ENCODE measurements at places on chromosomes 1 and 21. TPM values are rescaled to one million over a fixed set of nuclear protein-coding genes. Genes with fewer than 3 reads are reported as not detected.
A peak's percentile ranks its signal among the peaks of the same experiment; 100 is the strongest.

Gene SLC30A10
- total RNA-seq = not detected

DNA sequence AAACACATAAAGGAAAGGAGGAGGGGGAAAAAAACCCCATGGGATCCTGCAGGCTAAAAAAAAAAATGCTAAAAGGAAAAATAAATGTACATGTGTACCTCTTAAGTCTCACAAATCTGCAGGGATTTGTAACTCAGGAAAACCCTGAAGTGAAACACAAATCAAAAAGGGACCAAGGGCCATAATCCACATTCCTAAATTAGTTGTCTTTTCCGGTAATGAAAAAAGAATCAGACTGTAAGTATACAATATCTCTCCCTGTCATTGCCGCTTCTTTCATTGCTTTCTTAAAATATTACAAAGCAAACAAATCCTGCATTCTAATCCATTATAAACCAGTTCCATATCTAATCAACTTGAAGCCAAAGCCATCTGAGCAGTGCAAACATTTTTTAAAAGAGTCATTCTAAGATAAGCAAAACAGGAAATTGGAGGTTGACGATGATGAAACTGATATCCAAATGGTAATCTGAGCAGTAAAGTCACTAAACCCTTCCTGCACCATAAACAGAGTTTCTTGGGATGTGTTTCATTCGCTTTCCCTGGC, 58.7 kb upstream of the SIM2 start:
- no peaks in the 10 kb centered on the region for H3K27me3 ChIP-seq
- no peaks in the 10 kb centered on the region for H3K4me1 ChIP-seq
- no peak overlapping the region for H3K4me3 ChIP-seq
- no peak for DNase-seq

- DNase-seq = no peak
- no peaks in the 10 kb centered on the region for H3K36me3 ChIP-seq
- 0 out of 2 replicates have a peak, but pooled peaks cover 3% of the 10 kb centered on the region for H3K27me3 ChIP-seq
- H3K4me1 ChIP-seq = no peaks in the 10 kb centered on the region
These were observed 74.3 kb downstream of the FCRL5 start for GRCh38 chr1:157478030-157478429.

DNA sequence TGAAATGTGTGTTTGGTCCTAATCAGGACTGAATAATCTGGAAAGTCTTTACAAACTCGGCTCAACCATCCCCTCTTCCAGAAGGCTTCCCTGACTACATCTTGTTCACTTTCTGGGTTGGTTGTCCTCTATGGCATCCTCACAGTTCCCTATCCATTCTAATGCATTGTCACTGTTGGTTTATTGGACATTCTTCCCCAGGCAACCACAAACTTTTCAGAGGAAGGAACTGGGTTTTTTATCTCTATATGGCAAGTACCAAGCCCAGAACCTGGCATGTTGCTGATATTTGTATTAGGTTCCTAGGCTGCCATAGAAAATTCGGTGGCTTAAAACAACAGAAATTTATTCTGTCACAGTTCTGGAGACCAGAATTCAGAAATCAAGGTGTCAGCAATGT, 363.5 kb upstream of the ST6GALNAC5 start:
- no peak overlapping the region for H3K27ac ChIP-seq
- no peaks in the 10 kb centered on the region for H3K4me1 ChIP-seq
- H3K27me3 ChIP-seq = no peaks in the 10 kb centered on the region
- DNase-seq = no peak
- no peaks in the 10 kb centered on the region for H3K36me3 ChIP-seq

- no peak for DNase-seq
- no peaks in the 10 kb centered on the region for H3K27me3 ChIP-seq
- H3K4me1 ChIP-seq = peaks cover 13% of the 10 kb centered on the region
- H3K4me3 ChIP-seq = no peak overlapping the region
- no peaks in the 10 kb centered on the region for H3K36me3 ChIP-seq
These were observed 49.6 kb downstream of the HSF2BP start for GRCh38 chr21:43609501-43610340.

DNA sequence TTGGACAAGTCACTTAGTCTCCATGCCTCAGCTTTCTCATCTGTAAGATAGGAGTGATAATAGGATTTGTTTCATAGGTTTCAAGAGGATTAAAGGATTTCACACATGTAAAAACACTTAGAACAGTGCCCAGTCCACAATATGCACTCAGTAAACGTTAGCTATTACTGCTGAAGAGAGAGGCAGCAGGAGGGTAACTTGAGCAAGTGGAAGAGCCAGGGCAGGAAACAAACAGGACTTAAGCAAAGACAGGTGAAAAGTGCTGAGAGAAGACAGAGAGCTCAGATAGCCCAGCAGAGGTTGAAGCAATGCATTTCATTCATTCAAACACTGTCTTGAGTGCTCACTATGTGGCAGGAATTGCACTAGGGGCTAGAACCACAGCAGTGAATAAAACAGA, 21.1 kb upstream of the H3-3A start:
- H3K36me3 ChIP-seq = no peaks in the 10 kb centered on the region
- no peak for DNase-seq
- no peaks in the 10 kb centered on the region for H3K4me1 ChIP-seq
- no peak overlapping the region for H3K27ac ChIP-seq
- no peak overlapping the region for H3K4me3 ChIP-seq

- H3K4me3 ChIP-seq = peak overlapping the region; percentile 18
- H3K36me3 ChIP-seq = no peaks in the 10 kb centered on the region
- H3K27me3 ChIP-seq = peaks cover 9% of the 10 kb centered on the region
- H3K4me1 ChIP-seq = peaks cover 4% of the 10 kb centered on the region
These were observed 552 bp downstream of the DLGAP3 start for GRCh38 chr1:34928699-34929496.

DNA sequence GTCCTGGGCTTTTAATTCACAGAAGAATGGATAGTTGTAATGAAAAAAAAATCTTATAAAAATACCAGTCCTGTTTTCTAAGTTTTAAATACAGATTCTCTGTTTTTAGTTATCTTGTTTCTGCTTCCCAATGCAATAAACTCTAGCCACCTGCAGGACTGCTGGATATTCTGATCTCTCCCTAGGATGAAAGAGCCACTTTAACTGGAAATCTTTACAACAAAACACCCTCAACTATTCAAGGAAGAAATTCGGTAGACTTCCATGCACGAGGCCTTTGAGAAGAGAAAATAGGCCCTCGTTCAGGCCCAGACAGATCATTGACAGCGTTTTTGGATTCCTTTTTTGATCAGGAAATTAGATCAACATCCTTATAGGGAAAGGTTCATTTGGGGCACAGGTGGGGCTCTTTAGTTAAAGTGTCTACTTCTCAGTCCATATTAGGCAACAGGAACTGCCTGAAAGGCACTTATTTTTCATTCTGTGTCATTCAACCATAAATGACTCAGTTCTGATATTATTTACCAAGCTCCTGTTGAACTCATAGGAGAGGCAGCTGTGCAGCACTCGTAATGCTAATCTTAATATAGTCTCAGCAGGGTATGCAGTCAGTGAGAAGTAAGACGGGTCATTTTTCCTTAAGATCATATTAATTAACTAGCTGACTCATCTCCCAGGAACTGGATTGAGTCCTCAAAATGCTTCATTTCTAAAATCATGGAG, 71.1 kb upstream of the ERRFI1 start:
- no peaks in the 10 kb centered on the region for H3K27me3 ChIP-seq
- no peaks in the 10 kb centered on the region for H3K36me3 ChIP-seq
- peak overlapping the region; percentile 55 for H3K4me3 ChIP-seq
- peaks cover 5% of the 10 kb centered on the region for H3K4me1 ChIP-seq
- H3K27ac ChIP-seq = peak overlapping the region; percentile 89

GRCh38 chr1:24418898-24419628, 3.5 kb downstream of the NIPAL3 start:
- H3K27ac ChIP-seq = no peak overlapping the region
- peaks cover 9% of the 10 kb centered on the region for H3K4me1 ChIP-seq
- H3K4me3 ChIP-seq = no peak overlapping the region
- no peaks in the 10 kb centered on the region for H3K27me3 ChIP-seq
- H3K36me3 ChIP-seq = no peaks in the 10 kb centered on the region

- no peak overlapping the region for H3K4me3 ChIP-seq
- peaks cover 2% of the 10 kb centered on the region for H3K27me3 ChIP-seq
- no peaks in the 10 kb centered on the region for H3K4me1 ChIP-seq
These were observed 83.1 kb downstream of the DESI2 start for GRCh38 chr1:244735876-244736561.

GRCh38 chr1:150164224-150164623, 14.5 kb downstream of the PLEKHO1 start:
- H3K36me3 ChIP-seq = no peaks in the 10 kb centered on the region
- H3K4me3 ChIP-seq = no peak overlapping the region
- H3K4me1 ChIP-seq = peaks cover 70% of the 10 kb centered on the region
- DNase-seq = no peak
- H3K27me3 ChIP-seq = no peaks in the 10 kb centered on the region
- peak overlapping the region; percentile 100 for H3K27ac ChIP-seq

GRCh38 chr1:118934706-118935105, 53.4 kb downstream of the TBX15 start:
- 0 out of 2 replicates have a peak, but pooled peaks cover 2% of the 10 kb centered on the region for H3K27me3 ChIP-seq
- no peak for DNase-seq
- no peaks in the 10 kb centered on the region for H3K4me1 ChIP-seq
- H3K27ac ChIP-seq = no peak overlapping the region
- no peak overlapping the region for H3K4me3 ChIP-seq

Gene HSPB7
- 0.21 TPM for total RNA-seq

- H3K27me3 ChIP-seq = no peaks in the 10 kb centered on the region
- no peak for DNase-seq
- no peaks in the 10 kb centered on the region for H3K36me3 ChIP-seq
- H3K27ac ChIP-seq = no peak overlapping the region
These were observed 299.7 kb upstream of the KAZN start for GRCh38 chr1:14298806-14299205.

DNA sequence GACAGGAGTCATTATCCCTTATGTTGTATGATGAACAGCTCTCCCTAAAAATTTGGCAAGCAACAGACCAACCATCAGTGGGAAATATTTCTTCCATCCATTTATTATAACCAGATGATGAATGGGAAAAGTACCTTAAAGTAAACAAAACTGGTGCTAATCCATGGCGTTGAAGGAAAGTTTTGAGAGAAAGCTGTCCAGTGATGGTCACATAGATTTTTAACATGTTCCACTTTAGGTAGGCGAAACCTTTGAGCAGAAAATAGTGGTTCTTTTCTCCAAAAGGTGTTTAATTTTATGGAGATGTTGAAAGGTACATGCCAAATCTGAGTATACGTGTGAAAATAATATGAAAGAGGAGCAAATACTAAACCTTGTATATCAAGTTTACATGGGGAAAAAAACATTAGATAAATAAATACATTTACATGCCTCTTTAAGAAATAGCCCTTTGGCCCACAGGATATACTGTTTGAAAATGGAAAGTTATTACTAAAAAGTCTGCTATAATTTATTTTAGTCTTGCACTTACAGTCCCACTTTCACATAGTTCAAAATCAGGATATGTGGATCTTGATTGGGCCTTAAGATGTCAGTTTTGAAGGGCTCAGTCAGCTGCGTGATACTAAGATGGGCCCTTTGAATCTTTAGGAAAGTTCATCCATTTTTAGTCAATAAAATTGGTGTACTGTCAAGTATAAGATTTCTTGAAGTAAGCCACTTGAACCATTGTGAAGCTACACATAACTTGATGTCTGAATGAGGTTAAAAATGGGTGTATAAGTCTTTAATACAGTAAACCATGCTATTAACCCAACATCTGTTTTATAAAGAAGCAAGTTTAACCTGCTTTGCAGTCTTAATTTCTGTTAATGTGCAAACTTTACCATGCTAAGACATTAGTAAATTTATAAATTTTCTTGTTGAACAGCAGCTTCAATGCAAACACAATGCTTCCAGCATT, 10.5 kb downstream of the RPL5 start:
- H3K4me1 ChIP-seq = no peaks in the 10 kb centered on the region
- H3K4me3 ChIP-seq = no peak overlapping the region
- no peaks in the 10 kb centered on the region for H3K27me3 ChIP-seq
- peaks cover 34% of the 10 kb centered on the region for H3K36me3 ChIP-seq
- H3K27ac ChIP-seq = no peak overlapping the region

DNA sequence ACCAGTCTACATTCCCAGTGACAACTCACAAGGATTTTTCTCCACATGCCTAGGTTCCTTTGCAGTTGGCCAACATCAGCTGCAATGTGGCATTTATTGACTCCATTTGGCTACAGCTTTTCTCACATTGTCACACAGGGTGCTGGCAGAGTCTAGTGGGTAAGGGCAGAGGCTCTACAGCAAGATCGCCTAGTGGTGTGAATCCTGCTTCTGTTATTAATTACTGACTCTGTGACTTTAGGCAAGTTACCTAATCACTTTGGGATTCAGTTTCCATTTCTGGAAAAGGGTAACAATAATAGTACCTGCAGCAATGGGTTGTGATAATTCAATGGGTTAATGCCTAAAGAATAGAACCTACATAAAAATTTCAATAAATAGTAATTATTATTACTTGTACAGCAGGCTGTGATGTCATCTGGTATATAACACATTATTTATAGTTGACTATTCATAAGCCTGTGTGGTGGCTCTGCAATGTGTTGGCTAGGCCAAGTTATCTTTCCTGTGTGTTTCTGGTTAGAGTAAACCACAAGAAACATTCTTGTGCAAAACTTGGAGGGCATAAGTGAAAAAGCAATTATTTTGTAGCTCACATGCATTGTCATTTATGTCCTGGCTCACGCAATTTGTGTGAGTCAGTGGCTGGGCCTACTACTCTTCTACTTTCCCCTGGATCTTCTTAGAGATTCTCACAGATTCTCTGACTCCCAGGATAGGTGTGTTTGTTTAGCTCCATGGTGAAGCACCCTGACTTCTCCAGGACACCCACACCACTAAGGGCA, 59.5 kb downstream of the PTGS2 start:
- no peaks in the 10 kb centered on the region for H3K36me3 ChIP-seq
- peak; percentile 19 for DNase-seq
- H3K27me3 ChIP-seq = no peaks in the 10 kb centered on the region
- H3K4me1 ChIP-seq = peaks cover 9% of the 10 kb centered on the region

- peaks cover 4% of the 10 kb centered on the region for H3K36me3 ChIP-seq
- H3K4me1 ChIP-seq = peaks cover 23% of the 10 kb centered on the region
- no peak for DNase-seq
- H3K27ac ChIP-seq = no peak overlapping the region
- no peak overlapping the region for H3K4me3 ChIP-seq
These were observed 83.3 kb downstream of the POFUT2 start for GRCh38 chr21:45204395-45204794.

- no peak overlapping the region for H3K4me3 ChIP-seq
- H3K27ac ChIP-seq = no peak overlapping the region
- peaks cover 12% of the 10 kb centered on the region for H3K36me3 ChIP-seq
These were observed 47.0 kb downstream of the SLC37A1 start for GRCh38 chr21:42560517-42561179.

Gene MEAF6
- total RNA-seq = 49.7 TPM

All from GM12878 (cell line).